ENCODE measurements at places on chromosomes 6 and 20.

- no peak for DNase-seq
Measured at GRCh38 chr20:52104546-52105441, 86.8 kb downstream of the ZFP64 start.

- no peak for DNase-seq
Measured at GRCh38 chr6:148208298-148208697, 134.3 kb upstream of the SASH1 start.

GRCh38 chr6:162217058-162217457 is 510.5 kb downstream of the PRKN start:
- DNase-seq, result no peak

GRCh38 chr6:124822204-124822613 is 140.0 kb upstream of the RNF217 start:
- DNase-seq, result no peak

Measured in suprapubic skin (tissue), 4 donors.